ENCODE measurements at places on chromosomes 5 and 9.

DNA sequence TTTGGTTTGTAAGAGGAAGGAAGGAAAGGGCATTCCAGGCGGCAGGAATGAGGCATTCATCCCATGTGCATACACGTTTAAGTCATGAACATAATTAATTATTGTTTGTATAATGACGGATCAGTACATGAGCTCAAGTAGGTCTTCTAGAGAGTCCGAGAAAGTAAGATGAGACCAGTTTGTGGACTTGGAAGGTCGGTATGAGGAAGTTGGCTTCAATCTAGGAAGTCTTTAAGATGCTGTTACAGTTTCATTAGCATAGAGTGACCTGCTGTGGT, 2.1 kb downstream of the GTF3C4 start:
- no peak for DNase-seq

DNA sequence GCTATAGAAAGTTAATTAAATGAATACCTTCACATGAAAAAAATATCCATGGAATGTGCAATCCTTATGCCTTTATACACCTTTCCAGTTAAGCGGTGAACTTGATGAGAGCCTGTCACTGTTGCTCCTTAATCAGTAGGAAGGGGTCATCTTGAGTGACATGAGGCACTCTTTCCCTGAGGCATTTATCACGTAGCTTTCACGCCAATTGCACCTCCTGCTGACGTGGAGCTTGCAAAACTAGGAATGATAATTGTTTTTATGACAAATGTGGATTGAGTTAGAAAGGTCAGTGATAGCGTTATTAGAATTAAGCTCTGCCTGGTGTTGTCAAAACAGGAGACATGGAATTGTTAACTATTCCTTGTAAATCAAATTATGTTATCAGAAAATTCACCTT, 79.7 kb downstream of the SLF1 start:
- DNase-seq = no peak

DNA sequence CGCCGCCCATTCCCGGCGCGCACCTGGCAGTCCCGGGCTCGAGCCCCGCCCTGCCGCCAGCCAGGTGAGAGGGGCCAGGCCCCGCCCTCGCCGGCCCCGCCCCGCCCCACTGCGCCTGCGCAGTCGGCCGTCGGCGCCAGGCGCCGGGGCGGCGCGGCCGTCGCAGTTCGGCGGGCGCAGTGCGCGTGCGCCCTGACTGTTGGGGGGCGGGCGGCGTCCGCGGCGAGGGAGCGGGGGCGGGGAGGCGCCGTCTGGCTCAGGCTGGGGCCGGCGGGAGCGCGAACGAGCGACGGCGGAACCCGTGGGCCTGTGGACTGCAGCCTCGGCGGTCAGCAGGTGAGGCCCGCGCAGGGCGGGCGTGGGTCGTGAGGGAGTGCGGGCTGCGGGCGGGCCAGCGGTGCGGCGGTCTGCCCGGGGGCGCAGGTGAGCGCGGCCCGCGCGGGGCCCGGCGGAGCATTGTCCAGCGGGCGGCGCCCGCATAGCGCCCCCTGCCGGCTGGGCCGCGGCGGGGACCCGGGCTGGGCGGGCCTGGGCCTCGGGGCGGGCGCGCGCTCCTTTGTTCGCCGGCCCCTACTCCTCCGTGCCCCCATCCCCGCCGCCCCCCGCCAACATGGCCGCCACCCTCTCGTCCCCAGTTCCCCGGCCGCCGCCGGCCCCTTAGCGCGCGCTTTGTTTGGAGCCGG, at the start of gene SPIN1:
SPIN1 (plus strand) TSS at position 242 of the 683 bp plus-strand sequence. CDS start 38,096 bp downstream, outside the sequence.
- peak; percentile 93 for DNase-seq

DNA sequence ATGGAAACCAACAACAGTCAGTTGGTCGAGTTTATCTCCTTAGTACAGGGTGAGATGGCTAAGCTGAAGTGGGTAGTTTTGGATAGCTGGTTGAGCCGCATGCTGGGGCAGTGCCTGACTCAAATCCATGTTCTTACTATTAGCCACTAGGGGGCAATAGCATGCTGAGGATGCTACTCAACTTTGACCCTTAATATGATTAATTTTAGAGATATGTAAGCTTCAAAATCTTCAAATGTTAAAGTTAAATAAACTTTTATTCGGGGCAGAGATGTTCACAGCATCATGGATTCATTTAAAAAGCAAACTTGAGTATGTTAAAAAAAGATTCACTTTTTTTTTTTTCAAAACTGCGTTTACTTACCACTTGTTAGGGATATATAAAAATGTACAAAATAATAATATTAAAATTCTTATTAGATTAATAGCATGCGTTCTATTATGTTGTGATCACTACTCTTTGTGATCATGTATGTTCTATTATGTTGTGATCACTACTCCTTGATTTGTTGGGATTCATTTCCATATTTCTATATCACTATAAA, 57.0 kb downstream of the C9orf153 start:
- DNase-seq = peak; percentile 46

GRCh38 chr5:39224196-39224761, 4.9 kb upstream of the FYB1 start:
- peak; percentile 54 for DNase-seq

- DNase-seq = no peak
These were observed 97.3 kb upstream of the SH3GL2 start for GRCh38 chr9:17481565-17481964.

- no peak for DNase-seq
These were observed 367.9 kb upstream of the GRAMD2B start for GRCh38 chr5:126055348-126055729.

GRCh38 chr5:133662578-133662977, 50.2 kb upstream of the FSTL4 start:
- DNase-seq = no peak

- DNase-seq = no peak
These were observed 56.2 kb downstream of the ABHD17B start for GRCh38 chr9:71854811-71855210.
